ENCODE measurements at places on chromosomes 12 and 14. TPM values are rescaled to one million over a fixed set of nuclear protein-coding genes. Genes with fewer than 3 reads are reported as not detected.

The CCDC196 gene
- not detected for total RNA-seq

The GPR68 gene
- 0.21 TPM for total RNA-seq

The RDH11 gene
- total RNA-seq, result 24.0 TPM

DNA sequence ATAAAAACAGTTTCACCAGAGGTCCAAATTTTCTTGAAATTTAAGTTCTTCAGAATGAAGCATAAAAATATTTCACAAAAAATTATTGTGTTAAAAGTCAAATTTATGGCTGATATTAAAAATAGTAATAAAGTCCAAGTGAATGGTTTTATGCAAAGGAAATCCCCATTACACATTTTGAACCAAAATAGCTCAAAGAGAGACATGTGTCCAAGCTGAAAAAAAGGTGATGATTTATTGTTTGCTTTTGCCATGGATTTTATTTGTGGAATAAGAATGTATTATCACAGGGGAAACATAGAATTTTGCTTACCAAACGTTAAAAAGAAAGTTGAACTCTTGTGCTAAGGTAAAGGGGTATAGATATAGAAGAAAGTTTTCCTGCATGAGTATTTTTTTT, 4.6 kb downstream of the FOXG1 start:
- no peak for DNase-seq

DNA sequence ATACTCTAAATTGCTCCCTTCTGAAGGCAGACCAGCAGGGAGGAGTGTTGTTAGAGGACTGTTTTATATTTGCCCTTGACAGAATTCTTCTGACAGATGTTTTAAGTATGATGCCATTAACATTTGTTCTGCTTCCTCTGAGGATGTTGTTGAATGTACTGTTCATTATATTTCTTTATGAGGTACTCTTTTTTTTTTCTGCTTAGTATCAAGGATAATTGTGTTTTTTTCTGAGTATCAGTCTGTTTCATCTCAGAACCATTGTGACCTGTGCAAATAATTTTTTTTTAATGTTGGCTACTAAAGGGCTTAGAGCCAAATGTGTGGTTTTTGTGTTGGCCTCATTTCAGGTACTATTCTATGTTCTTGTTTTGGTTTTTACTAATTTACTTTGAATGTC, 10.6 kb downstream of the METAP2 start:
- no peak for DNase-seq

GRCh38 chr12:8991371-8992345, 2.3 kb downstream of the KLRG1 start:
- no peak for DNase-seq

- DNase-seq, result no peak
Measured at GRCh38 chr14:69373104-69373503, 25.0 kb downstream of the ERH start.

- no peak for DNase-seq
Measured at GRCh38 chr12:108980831-108981618, 39.8 kb downstream of the SVOP start.

DNA sequence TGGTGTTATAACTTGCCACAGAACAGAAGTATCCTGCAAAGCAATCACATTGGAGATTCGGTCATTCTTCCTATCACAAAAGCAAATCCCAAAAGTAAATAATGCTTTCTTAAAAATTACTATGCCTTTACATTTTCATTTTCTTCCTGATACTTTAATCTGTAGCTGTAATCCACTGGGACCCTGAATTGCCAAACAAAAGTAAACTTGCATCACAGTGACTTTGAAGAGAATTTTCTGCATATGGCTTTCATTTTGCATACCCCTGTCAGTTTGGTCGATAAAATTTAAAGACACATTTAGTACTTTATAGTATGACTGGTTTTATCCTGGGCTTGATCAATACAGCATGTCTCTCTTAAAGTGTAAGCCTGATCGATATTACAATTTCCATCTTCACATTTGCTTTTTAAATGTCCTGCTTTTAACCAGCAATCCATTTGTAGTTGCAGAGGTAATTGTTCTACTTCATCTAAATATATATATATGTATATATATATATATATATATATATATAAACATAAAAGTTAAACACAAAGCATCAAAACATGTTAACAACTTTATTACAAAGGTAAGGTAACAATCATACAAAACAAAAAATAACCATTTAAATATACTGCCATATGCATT, 53.7 kb upstream of the PLEKHA5 start:
- no peak for DNase-seq

GRCh38 chr14:34997762-34998161, 15.0 kb downstream of the SRP54 start:
- DNase-seq, result no peak

DNA sequence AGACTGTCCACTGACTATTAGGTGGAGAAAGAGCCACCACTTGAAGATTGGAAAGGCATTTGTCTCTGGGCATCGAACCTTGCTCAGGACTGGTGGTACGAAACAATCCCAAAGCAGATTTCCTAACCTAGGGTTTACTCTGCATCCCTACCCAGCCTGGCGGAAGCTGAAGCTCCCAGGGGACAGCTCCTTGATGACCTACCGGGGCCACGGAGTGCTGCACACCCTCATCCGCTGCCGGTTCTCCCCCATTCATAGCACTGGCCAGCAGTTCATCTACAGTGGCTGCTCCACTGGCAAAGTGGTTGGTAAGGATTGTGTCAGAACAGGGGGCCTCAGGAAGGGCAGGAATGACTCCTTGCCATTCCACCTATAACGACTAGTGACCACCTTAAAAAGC, 6.5 kb upstream of the NRL start:
- no peak for DNase-seq

Measured in tibial nerve (tissue), 4 donors.